B cell (primary cell): ENCODE measurements at places on chromosomes 5 and 9. TPM values are rescaled to one million over a fixed set of nuclear protein-coding genes. Genes with fewer than 3 reads are reported as not detected.

TMEM252 gene
- 0.10 TPM in 1 of 2 replicates, not detected in the other for polyA plus RNA-seq

CEL gene
- polyA plus RNA-seq, result 0.51 and 0.75 TPM in 2 replicates

DIMT1 gene
- 16.0 and 30.8 TPM in 2 replicates for polyA plus RNA-seq

TLE1 gene
- polyA plus RNA-seq, result 80.3 and 95.4 TPM in 2 replicates

PITX1 gene
- 0.10 and 0.13 TPM in 2 replicates for polyA plus RNA-seq

PRRC1 gene
- polyA plus RNA-seq, result 9.7 and 15.8 TPM in 2 replicates
